ENCODE measurements at places on chromosomes 1 and 21. TPM values are rescaled to one million over a fixed set of nuclear protein-coding genes. Genes with fewer than 3 reads are reported as not detected.

- no peak for DNase-seq
These were observed 110.3 kb downstream of the PTPN14 start for GRCh38 chr1:214441119-214441518.

GRCh38 chr1:36835017-36835695 lies 199.2 kb downstream of the GRIK3 start:
- DNase-seq = no peak

- DNase-seq = no peak
These were observed 44.8 kb upstream of the CACYBP start for GRCh38 chr1:174954671-174955669.

- DNase-seq = no peak
These were observed 61.8 kb downstream of the KIF26B start for GRCh38 chr1:245216366-245217115.

- no peak for DNase-seq
These were observed 64.4 kb downstream of the CDC7 start for GRCh38 chr1:91564888-91565701.

DNA sequence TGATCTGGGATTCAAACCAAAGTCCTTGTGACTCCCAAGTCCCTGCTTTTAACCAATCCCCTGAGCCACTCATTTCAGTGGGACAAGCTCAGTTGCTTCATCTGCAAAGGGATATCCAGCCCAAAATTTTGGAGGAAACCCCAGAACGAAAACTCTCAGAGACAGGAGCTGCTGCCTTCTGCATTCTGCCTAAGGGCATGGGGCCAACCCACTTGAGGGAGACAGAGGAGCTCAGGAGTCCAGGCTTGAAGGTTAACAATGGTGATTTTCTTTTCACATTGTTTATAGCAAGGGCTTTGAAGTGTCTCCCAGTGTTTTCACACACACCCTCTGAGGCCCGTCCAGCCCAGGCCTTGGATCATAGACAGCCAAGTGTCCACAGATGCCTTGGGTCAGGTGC lies 148.1 kb upstream of the CTTNBP2NL start:
- no peak for DNase-seq

DNA sequence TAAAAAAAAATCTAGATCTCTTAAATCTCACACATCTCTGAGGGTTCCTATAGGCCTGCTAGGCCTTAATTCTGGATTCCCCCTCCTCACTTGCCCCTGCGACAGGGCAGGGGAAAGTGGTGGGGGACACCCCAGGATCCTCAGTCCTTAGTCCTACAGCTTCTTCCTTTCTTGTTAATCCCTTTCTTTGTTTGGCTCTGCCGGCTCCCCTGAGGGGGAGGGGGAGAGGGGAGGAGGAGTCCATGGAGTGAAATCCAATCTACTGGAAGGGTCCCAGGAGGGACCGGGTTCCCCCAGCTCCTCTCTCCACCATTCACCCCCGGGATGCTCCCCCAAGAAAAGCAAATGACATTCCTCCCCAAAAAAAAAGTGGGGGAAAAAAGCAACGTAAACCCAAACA lies 8.5 kb downstream of the MEX3A start:
- peak; percentile 57 for DNase-seq

- DNase-seq = no peak
These were observed 2.9 kb downstream of the CACHD1 start for GRCh38 chr1:64472805-64473204.

GRCh38 chr1:46081619-46082018 lies 50.8 kb downstream of the PIK3R3 start:
- DNase-seq = no peak

GRCh38 chr1:115133440-115133839 lies 44.1 kb upstream of the TSPAN2 start:
- peak; percentile 83 for DNase-seq

DNA sequence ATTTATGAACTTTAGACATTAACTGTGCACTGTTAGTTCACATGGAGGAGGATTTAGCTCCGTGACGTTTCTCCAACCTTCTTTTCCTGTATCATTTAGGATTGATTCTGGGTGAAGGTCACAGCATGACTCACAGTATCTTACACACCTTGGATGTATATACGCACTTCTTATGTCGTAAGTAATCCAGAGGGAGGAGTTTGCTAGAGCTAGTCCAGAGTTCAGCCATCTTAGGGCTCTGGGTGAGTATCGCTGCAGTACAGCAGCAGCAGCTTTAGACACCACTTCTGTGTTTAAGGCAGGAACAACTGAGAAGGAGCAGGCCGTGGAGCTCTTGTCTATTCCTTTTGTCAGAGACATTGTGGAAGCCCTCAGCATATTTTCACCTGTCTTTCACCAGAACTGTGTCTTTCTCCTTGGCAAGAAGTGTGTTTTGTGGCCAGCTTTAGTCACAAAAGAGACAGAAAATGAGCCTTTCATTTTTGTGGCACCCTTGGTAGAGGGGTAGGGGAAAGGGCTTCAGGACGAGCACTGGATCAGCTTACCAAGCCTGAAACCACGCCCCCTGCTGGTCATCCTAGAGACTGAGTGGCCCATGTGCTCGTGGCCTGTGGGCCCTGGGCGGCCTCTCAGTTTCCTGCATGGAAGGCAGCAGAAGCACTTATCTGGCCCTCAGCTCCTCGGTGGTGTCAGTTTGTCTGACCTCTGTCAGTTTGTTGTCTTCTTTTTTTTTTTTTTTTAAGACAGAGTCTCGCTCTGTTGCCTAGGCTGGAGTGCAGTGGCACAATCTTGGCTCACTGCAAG lies 64.0 kb downstream of the ADARB1 start:
- peak; percentile 82 for DNase-seq

DNA sequence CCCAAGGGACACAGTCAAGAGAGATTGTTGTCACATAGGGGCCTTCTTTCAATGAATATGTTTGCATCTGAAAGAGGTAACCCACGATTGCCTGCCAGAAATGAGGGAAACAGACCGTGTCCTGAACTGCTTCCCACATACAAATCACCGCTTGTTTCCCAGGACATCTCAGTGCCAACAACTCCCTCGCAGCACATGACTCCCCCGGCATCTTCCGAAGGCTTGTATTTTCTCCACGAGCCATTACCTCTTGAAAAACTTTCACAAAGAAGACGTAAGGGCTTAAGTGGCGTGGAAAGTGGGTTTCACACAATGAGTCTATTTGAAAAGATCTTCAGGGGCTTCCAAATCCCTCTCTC lies 31.6 kb upstream of the PDE9A start:
- DNase-seq = no peak

GRCh38 chr1:167022384-167022783 lies 33.3 kb downstream of the MAEL start:
- DNase-seq = no peak

ATP6V1G3 gene
- not detected for total RNA-seq

SELL gene
- not detected for total RNA-seq

MCOLN2 gene
- total RNA-seq = not detected

LCE6A gene
- total RNA-seq = not detected

PDPN gene
- total RNA-seq = 22.8 TPM

POU3F1 gene
- 0.30 TPM for total RNA-seq

SPATC1L gene
- 58.8 TPM for total RNA-seq

AK5 gene
- 0.18 TPM for total RNA-seq

LRRN2 gene
- 5.0 TPM for total RNA-seq

LEMD1 gene
- not detected for total RNA-seq
